Progenitor cell of endocrine pancreas (in vitro differentiated cells): ENCODE measurements at places on chromosomes 1 and 21. TPM values are rescaled to one million over a fixed set of nuclear protein-coding genes. Genes with fewer than 3 reads are reported as not detected.

DNA sequence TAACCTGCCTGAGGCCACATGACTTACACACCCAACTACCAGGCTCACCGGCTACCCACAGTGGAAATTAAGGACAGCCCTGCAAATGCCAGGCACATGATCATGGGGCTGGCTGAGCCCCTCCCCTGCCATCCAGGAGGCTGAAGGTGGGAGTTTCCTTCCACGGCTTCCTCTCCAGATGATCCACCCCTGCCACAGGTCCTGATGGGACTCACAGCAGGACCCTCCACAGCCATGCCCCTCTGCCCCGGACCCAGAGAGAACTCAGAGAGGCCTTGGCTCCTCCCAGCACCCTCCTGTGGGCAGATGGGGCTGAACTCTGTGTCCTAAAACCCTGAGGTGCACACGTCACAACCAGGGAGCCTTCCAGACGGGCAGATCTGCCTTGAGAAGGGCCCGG is 29.1 kb upstream of the CASZ1 start:
- no peak overlapping the region for H3K4me3 ChIP-seq
- H3K27me3 ChIP-seq: peaks cover 32% of the 10 kb centered on the region
- no peaks in the 10 kb centered on the region for H3K4me1 ChIP-seq

DNA sequence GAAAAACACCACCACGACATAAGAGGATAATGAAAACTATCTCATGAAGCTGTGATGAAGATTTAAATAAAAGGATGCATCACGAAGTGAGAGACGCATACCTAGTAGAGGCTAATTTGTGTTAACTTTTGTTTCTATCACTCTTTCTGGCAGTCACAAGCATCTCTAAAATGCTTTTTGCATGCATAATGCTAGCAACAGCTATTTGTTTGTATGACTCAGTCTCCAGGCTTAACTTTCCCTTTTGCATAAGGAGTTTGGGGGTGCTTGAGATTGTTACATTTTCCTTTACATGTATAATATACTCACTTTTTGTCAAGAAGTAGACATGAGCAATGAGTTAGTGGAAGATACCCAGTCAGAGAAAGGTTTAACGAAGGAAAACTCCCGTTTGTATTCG is 385.4 kb downstream of the DISC1 start:
- no peaks in the 10 kb centered on the region for H3K36me3 ChIP-seq
- peaks cover 20% of the 10 kb centered on the region for H3K27me3 ChIP-seq
- no peak for DNase-seq
- peaks cover 2% of the 10 kb centered on the region for H3K4me1 ChIP-seq
- no peak overlapping the region for H3K27ac ChIP-seq
- H3K4me3 ChIP-seq: no peak overlapping the region

GRCh38 chr1:14972107-14972506 is 181.4 kb upstream of the TMEM51 start:
- no peak overlapping the region for H3K4me3 ChIP-seq
- H3K36me3 ChIP-seq: peaks cover 3% of the 10 kb centered on the region
- no peak overlapping the region for H3K27ac ChIP-seq
- no peaks in the 10 kb centered on the region for H3K27me3 ChIP-seq
- H3K4me1 ChIP-seq: peaks cover 2% of the 10 kb centered on the region

DNA sequence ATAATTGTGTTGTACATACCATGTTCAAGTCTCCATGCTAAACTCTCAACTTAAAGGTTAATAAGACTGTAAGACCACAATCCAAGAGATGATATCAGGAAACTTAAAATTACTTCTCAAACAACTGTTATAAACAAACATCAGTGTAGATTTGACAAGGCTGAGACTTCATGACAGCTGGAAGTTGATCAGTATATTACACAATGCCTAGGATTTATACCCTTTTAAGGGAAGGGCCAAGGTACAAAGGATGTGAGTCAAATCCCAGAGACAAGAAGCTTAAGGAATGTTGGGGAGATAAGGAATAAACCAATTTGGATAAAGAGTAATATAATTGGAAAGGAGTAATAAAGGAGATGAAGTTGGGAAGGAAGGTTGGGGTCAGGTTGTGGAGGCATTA is 98.8 kb downstream of the LBR start:
- H3K27ac ChIP-seq: no peak overlapping the region
- no peaks in the 10 kb centered on the region for H3K27me3 ChIP-seq
- peaks cover 7% of the 10 kb centered on the region for H3K36me3 ChIP-seq
- no peaks in the 10 kb centered on the region for H3K4me1 ChIP-seq

GRCh38 chr21:41364308-41364707 is 2.5 kb downstream of the MX2 start:
- DNase-seq: no peak
- H3K4me1 ChIP-seq: peaks cover 3% of the 10 kb centered on the region
- no peaks in the 10 kb centered on the region for H3K36me3 ChIP-seq
- H3K27me3 ChIP-seq: peaks cover 24% of the 10 kb centered on the region
- H3K27ac ChIP-seq: no peak overlapping the region

DNA sequence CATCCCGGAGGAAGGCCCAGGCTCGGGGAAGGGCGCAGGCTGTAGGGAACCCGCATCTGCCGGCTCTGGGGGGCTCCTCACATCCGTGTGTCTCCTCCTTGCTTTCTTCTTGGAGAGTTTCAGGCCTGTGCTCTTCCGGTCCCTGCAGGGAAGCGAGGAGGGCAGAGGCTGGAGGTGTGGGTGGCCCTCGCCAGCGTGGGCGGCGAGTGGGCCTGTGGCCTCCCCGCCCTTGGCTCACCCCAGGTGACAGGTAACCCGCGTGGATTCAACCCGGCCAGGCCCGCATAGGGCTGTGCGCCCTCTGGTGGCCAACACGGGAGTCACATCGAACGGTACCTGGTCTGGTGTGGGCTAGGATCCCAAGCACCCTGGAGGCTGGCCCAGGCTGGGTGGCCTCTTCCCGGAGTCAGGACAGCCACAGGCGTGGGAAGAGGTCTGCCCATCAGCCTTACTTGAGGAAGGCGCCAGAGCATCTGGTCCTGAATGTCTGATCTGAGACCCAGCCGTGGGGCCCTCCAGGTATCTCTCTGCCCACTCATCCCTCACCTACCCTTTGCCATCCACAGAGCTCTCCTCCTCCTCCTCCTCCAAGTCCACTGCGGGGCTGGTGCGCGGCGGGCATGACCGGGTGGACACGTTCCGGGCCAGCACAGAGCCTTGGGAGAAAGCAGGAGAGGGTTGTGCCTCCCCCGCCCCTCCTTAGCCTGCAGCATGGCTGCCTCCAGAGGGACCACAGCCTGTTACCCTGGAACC is 9.6 kb upstream of the TNFRSF25 start:
- H3K4me1 ChIP-seq: peaks cover 23% of the 10 kb centered on the region
- H3K4me3 ChIP-seq: no peak overlapping the region
- H3K27ac ChIP-seq: no peak overlapping the region
- DNase-seq: peak; percentile 72
- no peaks in the 10 kb centered on the region for H3K27me3 ChIP-seq

GRCh38 chr1:55578646-55579045 is 363.5 kb upstream of the USP24 start:
- no peak overlapping the region for H3K4me3 ChIP-seq
- H3K36me3 ChIP-seq: no peaks in the 10 kb centered on the region
- peaks cover 17% of the 10 kb centered on the region for H3K27me3 ChIP-seq
- H3K27ac ChIP-seq: no peak overlapping the region

DNA sequence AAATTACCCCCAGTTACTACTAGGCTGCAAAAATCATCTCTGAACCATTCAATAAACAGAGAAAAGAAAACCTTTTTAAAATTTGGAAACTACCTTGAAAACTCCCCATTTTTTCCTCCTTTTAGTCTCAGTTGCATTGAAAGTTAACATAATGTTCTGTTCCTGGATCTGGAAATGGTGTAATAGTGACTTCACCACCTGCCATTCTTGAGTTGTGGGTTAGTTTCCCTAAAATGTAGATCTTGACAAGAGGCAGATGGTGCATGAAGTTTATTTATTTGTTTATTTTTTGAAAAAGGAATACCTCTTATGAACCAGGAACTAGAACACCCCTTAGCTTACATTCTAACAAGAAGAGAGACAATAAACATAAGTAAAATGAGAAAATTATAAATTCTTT is 72.8 kb downstream of the ATF6 start:
- H3K4me3 ChIP-seq: no peak overlapping the region
- no peaks in the 10 kb centered on the region for H3K27me3 ChIP-seq
- H3K27ac ChIP-seq: no peak overlapping the region
- no peaks in the 10 kb centered on the region for H3K4me1 ChIP-seq

Gene RXFP4
- not detected in 2 replicates for total RNA-seq

Gene VHLL
- 0.46 TPM in 1 of 2 replicates, not detected in the other for total RNA-seq

Gene DMRTA2
- total RNA-seq: 0.20 TPM in 1 of 2 replicates, not detected in the other
